ENCODE measurements at places on chromosomes 2 and 18.
A peak's percentile ranks its signal among the peaks of the same experiment; 100 is the strongest.

DNA sequence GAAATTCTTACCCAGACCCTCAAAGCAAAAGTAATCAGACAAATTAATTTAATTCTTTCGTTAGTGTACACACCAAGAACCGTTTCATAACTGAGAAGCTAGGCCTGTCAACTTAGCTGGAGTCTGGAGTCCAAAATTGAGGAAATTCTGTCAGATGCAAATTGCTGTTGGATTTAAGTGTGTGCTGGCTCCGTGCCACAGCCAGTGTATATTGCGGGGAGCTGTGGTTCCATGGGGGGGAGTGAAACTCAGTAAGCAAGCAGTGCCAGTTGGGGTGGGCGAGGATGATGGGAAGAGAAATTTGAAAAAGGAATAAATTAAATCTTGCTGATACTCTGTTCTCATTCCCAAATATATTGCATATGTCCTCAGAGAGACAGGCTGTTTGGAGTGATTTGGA lies 4.0 kb downstream of the ARPC2 start:
- DNase-seq: no peak

DNA sequence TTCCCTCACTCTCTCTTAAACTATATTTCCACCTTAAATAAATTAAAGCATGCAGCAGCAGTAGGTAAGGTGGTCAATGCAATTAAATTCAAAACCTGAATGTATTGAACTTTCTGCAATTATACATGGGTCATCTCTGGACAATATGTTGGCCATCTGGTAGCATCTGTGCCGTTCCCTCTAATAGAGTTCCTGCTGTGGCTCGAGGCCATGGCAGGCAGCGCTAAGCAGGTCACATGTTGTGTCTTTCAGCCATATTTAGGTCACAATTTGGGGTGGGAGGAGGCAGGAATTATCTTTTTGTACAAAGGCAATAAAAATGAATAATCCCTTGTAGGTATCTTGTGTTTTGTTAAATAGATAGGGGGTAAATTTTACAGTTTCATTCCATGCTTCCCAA lies 676.2 kb downstream of the ZEB2 start:
- DNase-seq: no peak

GRCh38 chr2:6355886-6356761 lies 509.6 kb downstream of the CMPK2 start:
- DNase-seq: no peak

DNA sequence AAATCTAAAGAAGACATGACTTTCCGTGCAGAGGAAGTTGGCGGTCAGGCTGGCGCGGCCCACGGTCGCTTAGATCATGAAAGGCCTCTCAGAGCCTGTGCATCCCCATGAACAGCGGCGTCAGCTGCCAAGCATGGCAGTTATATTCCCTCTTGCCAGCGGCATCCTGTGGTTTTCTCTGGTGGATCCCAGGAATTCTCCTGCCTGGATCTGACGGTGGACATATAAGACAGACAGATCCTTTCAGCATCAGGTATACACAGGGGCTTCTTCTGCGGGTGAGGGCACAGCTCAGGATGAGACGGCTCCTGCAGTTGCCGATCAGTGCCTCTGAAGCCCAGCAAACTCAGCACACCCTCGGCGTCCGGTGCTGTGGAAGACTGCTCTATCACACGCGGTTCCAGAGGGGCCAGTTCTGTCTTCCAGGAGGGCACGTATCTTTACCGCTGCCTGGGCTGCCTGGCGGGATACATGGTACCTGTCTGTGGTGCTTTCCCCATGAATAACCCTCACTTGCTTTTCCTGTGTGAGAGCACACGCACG lies 157.8 kb downstream of the LDLRAD4 start:
- DNase-seq: no peak

DNA sequence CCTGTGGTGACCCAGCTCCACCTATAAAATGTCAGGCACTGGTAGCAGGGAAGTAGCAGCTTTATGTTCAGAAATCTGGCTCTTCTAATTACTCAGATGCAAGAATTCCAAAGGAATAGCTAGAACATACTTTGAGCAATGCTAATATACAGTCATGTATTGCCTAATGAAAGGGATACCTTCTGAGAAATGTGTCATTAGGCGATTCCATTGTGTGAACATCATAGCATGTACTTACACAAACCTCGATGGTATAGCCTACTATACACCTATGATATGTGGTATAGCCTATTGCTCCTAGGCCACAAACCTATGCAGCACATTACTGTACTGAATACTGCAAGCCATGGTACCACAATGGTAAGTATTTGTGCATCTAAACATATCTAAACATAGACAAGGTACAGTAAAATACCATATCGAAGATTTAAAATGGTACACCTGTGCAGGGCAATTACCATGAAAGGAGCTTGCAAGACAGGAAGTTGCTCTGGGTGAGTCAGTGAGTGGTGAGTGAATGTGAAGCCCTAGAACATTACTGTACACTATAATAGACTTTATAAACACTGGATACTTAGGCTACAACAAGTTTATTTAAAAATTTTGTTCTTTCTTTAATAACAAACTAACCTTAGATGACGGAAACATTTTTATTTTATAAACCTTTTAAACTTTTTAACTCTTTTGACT lies 50.3 kb upstream of the ETAA1 start:
- DNase-seq: no peak

- DNase-seq: no peak
These were observed 83.7 kb downstream of the FMNL2 start for GRCh38 chr2:152418688-152419087.

DNA sequence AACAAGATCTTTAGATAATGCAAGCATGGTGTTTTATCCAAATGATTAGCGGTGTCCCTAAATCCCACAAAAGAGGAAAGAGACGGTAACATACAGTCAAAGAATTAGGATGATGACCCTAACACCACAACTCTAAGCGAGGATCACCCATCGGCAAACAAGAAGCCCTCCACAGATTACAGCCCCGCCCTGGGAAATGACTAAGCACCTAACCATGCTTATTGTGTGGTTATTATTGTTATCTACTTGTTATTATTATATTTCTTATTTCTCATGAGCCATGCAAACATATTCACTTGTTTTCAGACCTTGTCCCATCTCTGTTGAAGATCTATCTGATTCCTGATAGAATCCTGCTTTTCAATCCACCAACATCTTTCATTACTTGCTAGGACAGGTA lies 651.3 kb downstream of the NYAP2 start:
- DNase-seq: no peak

DNA sequence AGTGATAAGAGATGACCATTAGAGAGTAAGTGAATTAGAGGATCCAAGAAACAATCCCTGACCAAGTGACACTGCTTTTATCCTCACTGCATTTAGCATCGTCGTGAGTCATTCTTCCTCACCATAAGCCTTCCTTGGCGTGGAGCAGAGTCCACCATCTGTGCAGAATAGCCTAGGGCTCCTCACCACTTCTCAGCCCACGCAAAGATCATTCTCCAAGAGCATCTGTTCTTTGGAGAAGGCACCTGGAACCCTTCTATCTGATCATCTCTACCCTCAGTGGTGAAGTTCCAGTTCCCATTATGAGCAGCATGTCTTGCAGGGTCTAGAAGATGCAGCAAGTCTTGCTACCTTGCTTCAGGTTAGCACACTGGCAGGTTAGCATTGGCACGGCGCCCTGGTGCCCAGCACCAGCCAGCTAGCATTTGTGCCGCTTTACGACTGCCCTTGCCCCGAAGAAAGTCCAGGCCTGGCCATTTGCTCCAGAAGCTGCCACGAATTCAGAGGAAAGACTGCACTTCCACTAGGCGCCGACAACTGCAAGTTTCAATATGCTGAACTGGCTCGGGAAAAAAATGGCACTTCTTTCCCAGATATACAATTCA lies 225.8 kb downstream of the TTC32 start:
- DNase-seq: no peak

- DNase-seq: peak; percentile 74
These were observed 228.7 kb downstream of the ARHGAP15 start for GRCh38 chr2:143357966-143358365.

DNA sequence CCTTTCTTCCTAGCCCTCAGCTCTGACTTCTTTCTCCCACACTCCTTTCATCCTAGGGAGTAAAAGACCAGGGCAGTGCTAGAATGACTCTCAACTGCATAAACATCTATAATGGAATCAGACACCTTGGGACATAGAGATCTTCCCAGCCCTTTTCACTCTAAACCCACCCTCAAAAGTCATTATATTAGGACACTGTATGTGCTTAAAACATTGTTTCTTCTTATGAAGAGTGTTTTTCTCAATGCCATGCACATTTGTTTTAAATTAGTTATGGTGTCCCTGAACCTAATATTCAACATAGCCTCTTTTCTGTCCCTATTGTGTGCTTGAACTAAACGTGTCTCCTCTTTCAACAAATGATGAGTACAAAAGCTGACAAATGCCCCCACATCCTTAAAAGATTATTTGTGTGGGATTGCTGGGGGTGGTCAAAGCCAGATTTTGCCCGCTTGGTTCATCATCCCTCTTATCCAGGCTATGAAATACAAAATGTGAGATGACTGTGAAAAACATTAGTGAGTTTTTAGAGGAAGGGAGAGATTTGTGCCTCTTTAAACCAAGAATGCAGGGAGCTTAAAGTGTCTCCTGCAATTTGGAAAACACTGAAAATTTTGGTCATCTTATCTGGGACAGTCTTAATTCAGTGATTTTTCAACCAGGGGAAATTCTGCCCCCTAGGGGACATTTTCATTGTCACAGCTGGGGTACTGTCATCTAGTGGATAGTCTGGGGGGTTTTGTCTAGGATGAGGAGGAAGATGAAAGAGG lies 29.0 kb downstream of the SERPINB5 start:
- DNase-seq: peak; percentile 48

DNA sequence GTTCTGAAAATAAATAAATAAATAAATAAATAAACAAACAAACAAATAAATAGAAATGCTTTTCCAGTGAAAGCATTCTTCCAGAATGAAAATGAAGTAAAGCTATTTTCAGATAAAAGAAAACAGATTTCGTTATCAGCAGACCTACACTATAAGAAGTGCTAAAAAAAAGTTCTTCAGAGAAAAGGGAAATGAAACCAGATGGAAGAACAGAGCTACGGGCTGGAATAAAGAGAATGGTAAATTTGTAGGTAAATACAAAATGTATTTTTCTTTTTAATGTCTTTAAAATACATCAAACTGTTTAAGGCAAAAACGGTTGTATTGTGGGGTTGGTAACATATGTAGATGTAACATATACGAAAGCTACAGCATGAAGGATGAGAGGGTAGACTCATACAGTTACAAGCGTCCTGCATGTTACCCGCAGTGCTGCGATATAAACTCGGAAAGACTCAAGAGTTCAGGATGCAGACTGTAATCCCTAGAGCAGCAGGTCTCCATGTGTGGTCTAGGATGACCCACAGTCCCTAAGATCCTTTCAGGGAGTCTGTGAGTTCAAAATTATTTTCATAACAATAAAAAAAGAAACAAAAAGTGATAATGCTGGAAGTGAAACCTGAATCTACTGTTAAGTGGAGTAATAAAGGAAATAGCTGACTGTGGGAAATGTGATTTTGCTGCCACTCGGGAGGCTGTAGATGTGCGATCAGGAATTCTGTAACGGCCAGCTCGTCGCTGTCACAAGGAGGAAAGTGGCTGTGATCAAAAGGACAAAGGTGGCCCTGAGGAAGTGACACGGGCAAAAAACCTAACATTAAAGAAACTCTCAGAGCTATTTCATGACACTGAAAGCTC lies 5.3 kb upstream of the RAB12 start:
- no peak for DNase-seq

DNA sequence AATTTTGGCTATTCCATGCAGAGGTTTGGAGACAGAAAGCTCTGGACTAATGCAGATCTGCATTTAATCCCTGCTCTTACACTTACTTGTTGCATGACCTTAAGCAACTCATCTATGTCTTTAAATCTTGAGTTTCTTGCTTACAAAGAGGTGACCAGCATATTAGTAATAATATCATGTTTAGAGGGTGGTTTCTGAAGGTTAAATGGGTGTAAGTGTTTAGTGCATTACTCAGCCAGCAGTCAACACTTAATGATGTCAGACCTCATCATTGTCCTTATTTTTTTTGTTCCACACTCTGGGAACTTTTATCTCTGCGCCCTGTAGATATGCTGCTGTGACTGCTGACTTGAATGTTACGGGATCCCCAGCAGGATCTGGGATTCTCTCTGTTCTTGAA lies 1.7 kb downstream of the IL1RL1 start:
- no peak for DNase-seq

DNA sequence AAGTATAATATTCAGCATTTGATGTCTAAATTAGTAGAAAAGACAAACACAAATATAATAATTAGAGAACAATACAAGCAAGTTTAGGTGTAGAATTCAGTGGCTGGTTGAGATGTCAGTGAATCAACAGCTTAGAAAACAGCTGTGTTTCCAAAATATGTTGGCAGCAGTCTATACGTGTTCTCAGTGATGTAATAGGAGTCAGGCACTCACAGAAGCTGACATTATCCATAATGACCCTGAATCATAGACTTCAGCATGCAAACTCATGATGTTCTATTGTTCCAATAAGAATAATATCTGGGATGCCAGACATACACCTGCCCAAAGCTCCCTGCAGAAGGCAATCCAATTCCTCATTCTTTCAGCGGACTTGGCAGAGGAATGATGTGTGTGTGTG lies 164.7 kb downstream of the SLC8A1 start:
- DNase-seq: no peak

- DNase-seq: no peak
These were observed 6.5 kb downstream of the IL1B start for GRCh38 chr2:112829961-112830681.

DNA sequence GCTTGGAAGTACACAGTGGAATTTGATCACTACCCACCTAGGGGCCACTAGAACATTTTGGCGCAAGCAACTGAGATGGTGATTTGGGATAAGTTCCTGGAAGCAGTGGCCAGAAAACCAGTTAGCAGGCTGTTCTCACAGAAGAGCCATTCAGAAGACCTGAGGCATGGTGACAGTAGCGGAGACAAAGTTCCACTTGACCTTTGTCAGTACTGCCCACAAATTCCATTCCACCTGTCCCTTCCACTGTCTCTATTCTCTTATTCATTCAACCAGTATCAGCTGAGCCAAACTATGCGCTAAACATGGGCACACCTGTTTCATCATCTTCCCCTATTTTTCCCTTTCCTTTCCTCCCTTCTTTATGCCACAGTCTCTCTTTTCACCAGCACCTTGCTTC lies 59.2 kb upstream of the PPP1CB start:
- no peak for DNase-seq

DNA sequence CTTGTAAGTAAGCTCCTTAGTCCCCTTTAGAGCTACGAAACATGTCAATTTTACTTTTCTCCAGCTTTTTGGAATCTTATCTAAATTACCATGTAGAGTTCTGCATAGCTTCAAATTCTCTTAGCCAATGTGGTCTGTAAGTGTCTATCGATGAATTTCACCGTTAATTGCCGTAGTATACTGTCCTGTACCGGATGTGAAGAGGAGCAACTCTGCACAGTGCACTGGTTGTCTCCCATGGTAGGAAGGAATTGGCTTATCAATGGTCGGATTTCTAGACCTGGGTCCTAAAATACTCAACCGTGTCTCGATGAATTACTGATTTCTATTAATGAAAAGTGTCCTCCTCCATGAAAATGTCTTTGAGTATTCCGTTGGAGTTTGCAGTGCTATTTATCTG lies 1.9 kb downstream of the NOP58 start:
- DNase-seq: no peak

GRCh38 chr2:201915446-201915845 lies 109.1 kb downstream of the CDK15 start:
- DNase-seq: no peak

GRCh38 chr2:76310894-76311633 lies 600.3 kb upstream of the GCFC2 start:
- DNase-seq: no peak

GRCh38 chr18:75868031-75868430 lies 440.5 kb upstream of the SMIM21 start:
- no peak for DNase-seq
